ENCODE measurements at places on chromosomes 6 and 20.

DNA sequence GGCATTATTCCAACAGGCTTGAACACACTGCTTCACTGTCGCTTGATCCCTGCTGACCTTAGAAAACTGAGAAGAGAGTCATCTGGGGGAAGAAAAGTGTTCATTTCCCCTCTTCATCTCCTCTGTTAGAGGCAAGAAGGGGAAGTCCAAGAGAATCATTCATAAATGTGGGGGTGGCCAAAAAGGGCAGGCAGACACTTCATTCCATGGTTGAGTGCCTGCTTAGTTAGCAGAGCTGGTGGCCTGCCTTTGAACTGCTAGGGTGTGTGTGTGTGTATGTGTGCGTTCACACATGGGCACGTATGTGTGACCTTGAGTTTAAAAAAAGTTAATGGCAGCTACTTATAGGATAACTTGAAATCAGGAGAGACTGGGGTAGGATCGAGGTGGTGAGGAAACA, 39.4 kb upstream of the RFPL4B start:
- DNase-seq = no peak

- DNase-seq = no peak
Measured at GRCh38 chr6:68134796-68135195, 500.3 kb upstream of the ADGRB3 start.

DNA sequence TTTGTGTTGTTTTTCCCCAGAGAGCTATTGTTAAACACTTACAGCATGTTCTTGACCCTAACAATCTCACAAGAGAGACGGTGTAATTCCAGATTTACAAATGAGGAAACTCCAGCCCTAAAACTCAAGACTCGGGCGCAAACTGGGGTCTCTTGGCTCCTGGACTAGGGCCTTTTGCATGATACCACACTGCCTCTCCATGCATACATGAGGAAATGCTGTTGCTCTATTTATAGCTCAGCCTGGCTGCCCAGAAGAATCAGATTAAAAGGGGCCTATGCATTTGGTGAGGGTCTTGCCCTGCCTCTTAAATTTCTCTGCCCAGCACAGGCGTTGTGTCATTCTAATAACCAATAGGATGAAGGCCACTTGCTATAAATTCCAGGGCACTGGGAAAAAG, 30.5 kb upstream of the SNRPB2 start:
- DNase-seq = no peak

- DNase-seq = no peak
Measured at GRCh38 chr6:52392944-52393343, 27.2 kb upstream of the EFHC1 start.

GRCh38 chr6:119361209-119361608, 11.6 kb upstream of the MAN1A1 start:
- DNase-seq = no peak

DNA sequence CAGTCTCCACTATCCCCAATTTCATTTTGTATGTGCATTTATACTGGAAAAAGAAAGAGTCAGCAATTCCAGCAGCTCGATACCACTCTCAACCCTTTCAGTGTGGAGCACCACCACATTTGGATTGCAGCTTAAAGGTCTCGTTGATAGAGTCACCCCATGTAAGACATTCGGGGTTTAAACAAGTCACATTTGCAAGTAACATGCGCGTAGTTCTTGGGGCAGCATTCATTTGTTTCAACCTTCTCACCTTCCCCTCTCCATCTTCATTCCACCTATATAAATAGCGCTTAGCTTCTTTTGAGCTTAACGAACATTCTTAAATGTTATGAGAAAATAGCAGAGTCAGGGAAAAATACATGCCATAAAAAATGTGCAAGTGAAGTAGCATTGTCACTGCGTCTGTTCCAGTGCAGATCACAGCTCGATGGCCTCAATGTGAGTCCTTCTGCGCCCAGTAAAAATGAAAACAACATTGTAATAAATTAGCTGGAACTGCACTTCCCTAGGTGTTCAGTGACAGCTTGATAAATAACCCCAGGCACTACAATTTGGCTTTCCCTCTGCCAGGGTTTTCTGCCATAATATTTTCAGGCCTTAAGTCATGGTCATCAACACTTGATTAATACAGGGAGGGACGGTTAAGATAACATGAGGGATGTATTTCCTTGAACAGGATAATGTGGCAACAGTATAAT, 737.8 kb upstream of the NRSN1 start:
- peak; percentile 6 for DNase-seq

- DNase-seq = no peak
Measured at GRCh38 chr20:40414843-40415615, 274.0 kb downstream of the MAFB start.

GRCh38 chr6:2725999-2726567, 24.6 kb downstream of the MYLK4 start:
- DNase-seq = peak; percentile 34

- no peak for DNase-seq
Measured at GRCh38 chr6:39263303-39264037, 34.2 kb upstream of the KCNK5 start.

- DNase-seq = peak; percentile 58
Measured at GRCh38 chr6:87066449-87067333, 28.2 kb downstream of the CGA start.

- DNase-seq = no peak
Measured at GRCh38 chr6:42961020-42961470, 491 bp downstream of the GNMT start.

DNA sequence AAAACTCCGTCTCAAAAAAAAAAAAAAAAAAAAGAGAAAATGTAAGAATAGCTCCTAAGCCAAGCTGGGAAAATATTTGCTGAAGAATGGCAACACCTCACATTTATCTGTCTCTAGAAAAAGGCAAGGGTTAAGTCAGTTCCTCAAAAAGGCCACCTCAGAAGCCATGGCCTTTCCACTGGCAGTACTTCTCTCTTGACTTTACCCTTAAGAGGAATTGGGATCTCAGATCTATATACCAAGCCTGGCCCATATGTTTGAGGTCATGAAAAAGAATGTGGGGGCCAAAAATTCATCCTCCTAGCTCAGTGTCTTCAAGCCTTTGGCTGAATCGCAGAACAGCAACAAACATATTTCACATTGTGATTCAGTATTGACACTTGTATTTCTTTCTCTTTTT, 10.9 kb upstream of the NCOA3 start:
- DNase-seq = no peak

DNA sequence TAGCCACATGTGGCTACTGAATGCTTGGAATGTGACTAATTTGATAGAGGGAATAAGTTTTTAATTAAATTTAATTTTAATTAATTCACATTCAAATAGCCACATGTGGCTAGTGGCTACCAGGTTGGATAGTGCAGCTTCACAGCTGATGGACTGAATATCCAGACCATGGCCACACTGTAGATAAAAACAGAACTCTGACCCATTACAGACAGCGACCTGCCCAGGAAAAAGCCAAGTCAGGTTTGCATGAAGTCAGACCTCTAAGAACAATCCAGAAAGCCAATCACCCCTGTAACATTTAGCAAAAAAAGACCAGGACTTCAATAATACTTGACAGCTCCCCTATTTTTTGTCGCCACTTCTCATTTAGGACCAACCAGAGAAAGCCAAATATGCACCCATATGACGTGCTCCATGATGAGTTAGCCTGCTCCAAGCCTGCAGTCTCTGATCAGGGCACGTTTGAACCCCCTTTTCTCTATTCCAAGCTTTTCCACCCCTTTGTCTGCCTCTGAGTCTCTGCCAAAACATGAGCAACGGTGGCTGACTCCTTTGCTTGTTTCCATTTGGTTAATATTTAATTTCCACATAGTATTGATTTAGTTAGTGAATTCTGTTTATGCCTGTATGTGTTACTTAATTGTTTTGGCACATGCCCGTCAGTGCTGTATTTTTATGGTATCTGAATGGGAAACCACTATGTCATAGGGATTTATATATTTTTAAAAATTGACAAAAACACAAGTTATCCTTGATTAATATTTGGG, 636.3 kb downstream of the UTRN start:
- no peak for DNase-seq

- no peak for DNase-seq
Measured at GRCh38 chr6:80469977-80470376, 363.5 kb downstream of the BCKDHB start.

DNA sequence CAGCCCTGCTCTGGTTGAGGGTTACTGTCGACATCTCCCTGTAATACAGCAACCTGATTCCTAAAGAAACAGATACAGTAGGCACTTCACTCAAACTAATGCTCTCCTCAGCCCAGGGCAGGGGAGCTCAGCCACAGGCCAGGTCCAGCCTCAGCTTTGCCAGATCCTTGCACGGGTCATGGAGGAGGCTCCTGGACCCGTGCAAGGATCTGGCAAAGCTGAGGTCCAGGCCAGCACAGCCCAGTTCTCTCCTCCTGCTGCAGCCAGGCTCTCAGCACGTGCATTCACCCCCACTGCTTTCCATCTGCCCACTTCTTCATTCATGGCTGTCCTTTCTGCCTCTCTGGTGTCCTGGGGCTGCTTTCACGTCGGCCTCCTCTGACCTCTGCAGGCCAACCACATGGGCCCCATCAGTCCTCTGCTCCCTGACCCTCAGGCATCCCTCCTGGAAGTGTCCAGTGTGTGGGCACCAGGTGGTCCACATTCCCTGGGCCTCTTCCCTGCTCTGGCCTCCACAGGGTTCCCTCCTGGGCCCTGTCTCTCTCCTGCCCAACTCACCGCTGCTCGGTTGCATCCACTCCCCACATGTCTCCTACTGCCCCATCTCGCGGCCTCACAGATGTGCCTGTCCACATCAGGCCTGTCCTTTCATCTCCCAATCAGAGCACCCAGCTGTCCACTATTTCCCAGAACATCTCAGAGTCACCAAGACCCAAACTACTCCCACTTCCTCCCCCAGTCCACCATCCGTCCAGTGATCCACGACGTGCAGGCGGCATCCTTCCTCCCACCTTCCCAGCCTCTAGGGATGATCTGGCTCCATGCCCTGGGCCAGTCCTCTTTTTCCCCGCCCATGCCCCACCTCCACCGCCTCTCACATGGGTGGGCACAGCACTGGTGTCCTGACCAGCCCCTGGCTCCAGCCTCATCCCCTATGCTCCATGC, 11.8 kb upstream of the CD93 start:
- DNase-seq = no peak

- DNase-seq = peak; percentile 48
Measured at GRCh38 chr6:21522797-21523456, 70.6 kb upstream of the SOX4 start.

DNA sequence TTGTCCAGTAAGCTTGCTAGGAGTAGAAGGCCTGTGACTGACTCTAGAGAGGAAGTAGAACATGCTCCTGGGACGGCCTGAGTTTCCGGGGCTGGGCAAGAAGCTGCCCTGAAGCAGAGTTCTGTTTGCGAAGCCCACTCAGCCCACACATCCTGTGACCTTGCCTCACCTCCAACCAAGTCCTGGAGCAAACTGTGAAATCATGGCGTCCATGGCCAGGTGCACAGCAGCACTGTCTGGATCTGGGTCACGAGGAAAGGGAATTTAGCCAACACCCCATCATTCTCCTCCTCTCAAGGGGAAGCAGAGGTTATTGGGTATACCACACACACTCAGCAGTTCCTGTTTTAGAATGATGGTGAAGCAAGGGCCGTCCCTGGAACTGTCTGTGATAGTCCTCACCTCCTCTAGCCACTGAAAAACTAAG, 87.5 kb downstream of the CRYBG1 start:
- DNase-seq = no peak

DNA sequence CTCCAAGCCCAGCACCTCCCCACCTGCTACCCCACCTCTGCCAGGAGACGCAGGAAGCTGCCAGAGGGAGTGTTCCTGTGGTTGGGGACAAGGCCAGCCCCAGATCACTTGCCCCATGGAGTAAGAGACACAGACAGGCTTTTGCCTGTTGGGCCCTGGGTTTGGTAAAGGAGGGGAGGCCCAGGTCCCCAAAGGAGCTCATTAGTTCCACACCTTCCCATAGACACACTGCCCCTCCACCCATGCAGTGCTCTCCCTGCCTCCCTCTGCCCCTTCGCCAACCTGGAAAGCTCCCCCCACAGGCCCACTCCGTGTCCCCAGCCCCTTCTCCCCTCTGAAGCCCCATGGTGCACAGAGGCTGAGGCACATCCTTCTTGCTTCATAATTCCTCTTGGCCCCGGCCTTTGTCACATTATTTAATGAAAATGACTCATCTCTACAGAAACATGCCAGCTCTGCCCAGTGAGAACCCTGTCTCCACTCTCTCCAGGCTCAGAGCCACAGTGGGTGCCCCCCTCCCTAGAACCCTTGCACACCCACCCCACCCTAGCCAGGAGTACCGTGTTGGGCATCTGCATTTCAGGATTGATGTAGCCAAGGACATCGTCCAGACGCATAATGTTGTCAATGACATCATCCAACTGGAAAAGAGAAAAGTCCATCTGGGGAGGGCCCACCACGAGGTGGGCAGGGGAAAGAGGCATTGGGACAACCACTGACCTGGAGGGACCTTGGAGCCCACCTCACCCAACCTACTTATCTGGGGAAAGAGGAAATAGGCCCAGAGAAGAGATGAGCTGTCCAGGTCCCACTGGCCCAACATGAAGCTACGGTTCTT, 46.0 kb downstream of the TFEB start:
- no peak for DNase-seq

DNA sequence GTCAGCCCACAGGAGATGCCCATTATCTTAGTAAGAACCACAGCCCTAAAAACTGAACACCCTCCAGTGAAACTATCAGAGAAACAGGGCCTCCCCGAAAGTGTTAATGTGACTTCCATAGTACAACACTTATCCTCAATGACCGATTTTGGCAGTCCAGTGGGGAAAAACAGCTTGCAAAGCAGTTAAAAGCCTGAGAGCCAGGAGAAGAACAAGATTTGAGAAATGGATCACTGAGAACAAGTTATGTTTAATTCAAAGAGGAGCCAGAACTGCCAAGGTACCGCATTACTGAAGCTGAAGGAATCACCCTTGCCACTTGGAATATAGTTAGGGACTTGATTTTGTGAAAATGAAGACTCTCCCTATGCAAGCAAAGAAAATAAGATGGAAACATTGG, 236.9 kb downstream of the QKI start:
- DNase-seq = no peak

GRCh38 chr20:52270696-52271095, 79.1 kb upstream of the ZFP64 start:
- no peak for DNase-seq

DNA sequence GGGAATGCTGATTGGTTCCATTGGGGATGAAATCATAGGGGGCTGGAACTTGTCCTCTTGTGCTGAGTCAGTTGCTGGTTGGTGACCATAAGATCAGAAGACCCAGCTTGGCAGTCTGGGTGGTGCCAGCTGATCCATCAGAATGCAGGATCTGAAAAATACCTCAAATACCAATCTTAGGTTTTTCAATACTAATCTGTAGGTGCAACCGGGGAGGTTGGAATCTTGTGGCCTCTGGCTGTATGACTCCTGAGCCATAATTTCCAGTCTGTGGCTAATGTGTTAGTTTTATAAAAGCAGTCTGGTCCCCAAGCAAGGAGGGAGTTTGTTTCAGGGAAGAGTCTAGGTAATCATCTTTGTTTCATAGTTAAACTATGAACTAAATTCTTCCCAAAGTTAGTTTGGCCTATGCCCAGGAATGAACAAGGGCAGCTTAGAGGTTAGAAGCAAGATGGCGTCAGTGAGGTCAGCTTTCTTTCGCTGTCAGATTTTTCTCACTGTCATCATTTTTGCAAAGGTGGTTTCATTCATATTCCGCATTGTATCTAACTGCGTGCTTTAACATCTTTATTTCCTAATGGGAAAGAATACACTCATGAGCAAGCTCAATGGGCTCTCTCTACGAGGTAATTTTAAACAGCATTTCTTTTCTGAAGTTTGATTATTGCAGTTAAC, 2.0 kb downstream of the ARMH2 start:
- DNase-seq = no peak
